ENCODE measurements at places on chromosomes 3 and 15. TPM values are rescaled to one million over a fixed set of nuclear protein-coding genes. Genes with fewer than 3 reads are reported as not detected.

- H3K36me3 ChIP-seq: no peaks in the 10 kb centered on the region
- no peak for DNase-seq
- H3K4me1 ChIP-seq: no peaks in the 10 kb centered on the region
- no peak overlapping the region for H3K27ac ChIP-seq
Observed at GRCh38 chr3:168863561-168863960, 767.8 kb upstream of the GOLIM4 start.

- no peak overlapping the region for H3K4me3 ChIP-seq
- H3K4me1 ChIP-seq: no peaks in the 10 kb centered on the region
- no peak overlapping the region for H3K27ac ChIP-seq
- DNase-seq: no peak
- H3K27me3 ChIP-seq: no peaks in the 10 kb centered on the region
Observed at GRCh38 chr3:127535901-127536829, 54.4 kb downstream of the TPRA1 start.

- peak overlapping the region; percentile 67 for H3K27ac ChIP-seq
- no peak for DNase-seq
- H3K4me3 ChIP-seq: no peak overlapping the region
Observed at GRCh38 chr15:48965972-48966371, 2.3 kb upstream of the SHC4 start.

The ITIH4 gene
- 55.4 TPM for total RNA-seq

The MCF2L2 gene
- total RNA-seq: 0.75 TPM

The ANKRD34C gene
- 0.30 TPM for total RNA-seq

All from aorta (tissue), 5 donors.